Germinal center (tissue), 1 donor: ENCODE measurements at places on chromosomes 12 and 14.

GRCh38 chr14:105460616-105461015, 14.0 kb upstream of the CRIP2 start:
- DNase-seq: no peak

GRCh38 chr14:82855912-82856391, 1322.3 kb upstream of the SEL1L start:
- no peak for DNase-seq

GRCh38 chr14:97283841-97284240, 486.7 kb downstream of the VRK1 start:
- no peak for DNase-seq

GRCh38 chr14:45287610-45288009, 34.6 kb upstream of the MIS18BP1 start:
- DNase-seq: no peak

DNA sequence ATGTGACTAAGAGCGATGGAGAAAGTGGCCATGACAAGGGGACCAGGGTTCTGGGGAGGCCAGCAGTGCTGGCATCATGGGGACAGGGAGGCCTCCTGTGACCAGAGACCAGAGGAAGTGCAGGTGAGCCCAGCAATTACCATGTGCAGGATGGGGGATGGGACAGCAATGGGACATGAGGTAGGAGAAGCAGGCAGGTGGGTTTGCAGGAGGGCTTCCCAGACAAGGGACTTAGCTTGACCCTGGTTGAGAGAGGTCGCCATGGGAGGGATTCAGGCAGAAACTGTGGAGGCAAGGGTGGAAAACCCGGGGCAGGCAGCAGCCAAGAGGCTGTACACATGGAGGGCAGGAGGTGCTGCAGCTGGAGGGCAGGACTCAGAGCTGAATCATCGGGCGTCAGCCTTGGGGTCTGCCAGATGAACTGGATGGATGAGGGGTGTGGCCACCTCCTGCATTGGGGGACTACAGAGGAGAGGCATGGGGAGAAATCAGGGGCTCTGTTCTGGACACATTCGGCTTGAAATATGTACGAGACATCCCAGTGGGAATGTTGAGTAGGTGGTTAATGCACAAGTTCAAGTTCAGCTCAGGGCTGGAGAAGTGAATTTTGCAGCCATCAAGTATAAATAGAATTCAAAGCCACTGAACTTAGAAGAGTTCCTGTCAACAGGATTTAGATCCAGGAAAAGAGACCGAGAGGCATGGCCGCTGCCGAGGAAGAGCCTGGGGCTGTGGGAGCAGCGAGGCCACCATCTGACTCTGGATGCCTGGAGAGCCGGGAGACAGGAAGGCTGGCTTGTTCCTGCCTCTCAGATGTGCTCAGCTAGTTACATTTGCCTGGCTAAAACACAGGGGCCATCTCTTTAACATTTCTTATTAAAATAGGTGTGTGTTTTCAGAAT, 36.6 kb downstream of the SFSWAP start:
- no peak for DNase-seq
